Pulmonary artery endothelial cell (primary cell): ENCODE measurements at places on chromosomes 7 and 10. TPM values are rescaled to one million over a fixed set of nuclear protein-coding genes. Genes with fewer than 3 reads are reported as not detected.

The SNCG gene
- total RNA-seq: 43.1 and 45.0 TPM in 2 replicates

The PAX2 gene
- total RNA-seq: not detected in 2 replicates

The HYAL4 gene
- total RNA-seq: 0.20 TPM in 1 of 2 replicates, not detected in the other

DNA sequence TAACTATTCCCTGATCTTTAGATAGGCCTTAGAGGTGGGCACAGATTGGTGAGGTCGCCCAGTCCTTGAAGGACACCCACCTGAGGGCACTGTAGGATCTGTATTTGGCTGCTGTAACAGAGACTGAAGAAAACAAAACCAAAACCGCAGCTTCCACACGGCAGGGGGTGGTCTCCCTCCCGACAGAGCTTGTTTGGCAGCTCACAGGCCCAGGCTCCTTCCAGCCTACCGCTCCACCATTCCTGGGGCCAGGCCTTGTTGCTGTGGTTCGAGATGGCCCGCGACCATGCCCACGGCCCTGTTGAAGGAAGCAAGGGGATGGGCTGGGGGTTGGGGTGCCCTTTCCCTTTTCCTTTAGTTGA lies 30.4 kb downstream of the ZNF783 start:
- DNase-seq: no peak

DNA sequence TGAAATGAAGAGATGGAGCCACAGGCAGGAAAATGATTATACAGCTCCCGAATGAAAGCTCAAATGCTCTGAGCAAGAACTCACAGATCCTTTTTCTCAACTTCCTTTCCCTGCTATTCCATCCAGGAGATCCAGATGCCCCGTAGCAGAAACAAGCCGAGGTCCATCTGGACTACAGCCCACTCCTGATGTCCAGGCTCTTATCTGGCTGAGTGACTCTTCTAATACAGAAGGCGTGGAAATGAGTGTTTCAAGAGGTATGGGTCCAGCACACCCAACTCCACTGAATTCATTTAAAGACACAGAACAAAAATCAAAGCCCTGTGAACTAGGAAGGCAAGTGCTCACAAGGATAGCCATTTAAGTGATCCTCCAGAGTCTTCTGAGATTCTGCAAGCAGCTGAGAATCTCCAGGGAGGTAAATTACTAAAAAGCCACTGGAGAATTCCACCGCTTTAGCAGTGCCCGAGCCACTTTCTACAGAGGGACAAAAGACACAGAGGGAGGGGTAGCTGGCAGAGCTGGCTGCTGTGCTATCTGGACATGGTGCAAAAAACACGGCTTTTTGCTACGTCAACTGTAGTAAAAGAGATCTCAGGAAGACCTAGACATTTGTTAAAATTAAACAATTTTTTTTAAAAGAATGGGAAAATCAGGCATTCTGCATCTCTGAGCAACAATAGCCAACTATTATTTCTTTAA lies 24.5 kb downstream of the FAM171A1 start:
- no peak for DNase-seq

DNA sequence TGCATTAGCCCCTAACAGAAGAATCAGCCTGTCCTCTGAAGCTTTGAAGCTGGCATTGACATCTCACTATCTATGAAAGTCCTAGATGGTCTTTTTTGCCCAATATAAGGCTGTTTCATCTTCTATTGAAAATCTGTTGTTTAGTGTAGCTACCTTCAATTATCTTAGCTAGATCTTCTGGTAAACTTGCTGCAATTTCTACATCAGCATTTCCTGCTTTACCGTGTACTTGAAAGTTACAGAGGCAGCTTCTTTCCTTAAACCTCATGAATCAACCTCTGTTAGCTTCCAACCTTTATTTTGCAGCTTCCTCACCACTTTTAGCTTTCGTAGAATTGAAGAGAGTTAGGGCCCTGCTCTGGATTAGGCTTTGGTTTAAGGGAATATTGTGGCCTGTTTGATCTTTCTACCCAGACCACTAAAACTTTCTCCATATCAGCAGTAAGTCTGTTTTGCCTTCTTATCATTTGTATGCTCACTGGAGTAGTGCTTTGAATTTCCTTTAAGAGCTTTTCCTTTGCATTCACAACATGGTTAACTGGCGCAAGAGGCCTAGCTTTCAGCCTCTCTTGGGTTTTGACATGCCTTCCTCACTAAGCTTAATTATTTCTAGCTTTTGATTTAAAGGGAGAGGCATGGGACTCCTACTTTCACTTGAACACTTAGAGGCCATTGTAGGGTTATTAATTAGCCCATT lies 32.5 kb downstream of the ARID5B start:
- no peak for DNase-seq

DNA sequence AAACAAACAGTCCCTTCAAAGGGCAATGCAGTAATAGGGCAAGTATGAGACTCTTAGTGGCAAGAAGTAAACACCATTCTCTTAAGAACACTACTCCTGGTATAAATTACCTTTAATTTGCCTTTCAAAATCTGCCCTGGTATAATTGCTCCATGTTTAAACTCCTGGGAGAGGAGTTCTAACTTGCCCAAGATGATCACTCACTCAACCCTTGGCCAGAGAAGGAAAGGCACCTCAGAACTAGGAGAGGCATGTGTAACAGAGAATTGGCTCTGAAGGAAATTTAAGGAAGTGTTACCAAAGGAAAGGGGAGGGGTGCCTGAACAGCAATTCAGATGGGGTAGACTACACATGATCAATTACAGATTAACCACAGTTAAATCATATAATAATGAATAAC lies 1173.6 kb upstream of the SORCS1 start:
- DNase-seq: no peak

DNA sequence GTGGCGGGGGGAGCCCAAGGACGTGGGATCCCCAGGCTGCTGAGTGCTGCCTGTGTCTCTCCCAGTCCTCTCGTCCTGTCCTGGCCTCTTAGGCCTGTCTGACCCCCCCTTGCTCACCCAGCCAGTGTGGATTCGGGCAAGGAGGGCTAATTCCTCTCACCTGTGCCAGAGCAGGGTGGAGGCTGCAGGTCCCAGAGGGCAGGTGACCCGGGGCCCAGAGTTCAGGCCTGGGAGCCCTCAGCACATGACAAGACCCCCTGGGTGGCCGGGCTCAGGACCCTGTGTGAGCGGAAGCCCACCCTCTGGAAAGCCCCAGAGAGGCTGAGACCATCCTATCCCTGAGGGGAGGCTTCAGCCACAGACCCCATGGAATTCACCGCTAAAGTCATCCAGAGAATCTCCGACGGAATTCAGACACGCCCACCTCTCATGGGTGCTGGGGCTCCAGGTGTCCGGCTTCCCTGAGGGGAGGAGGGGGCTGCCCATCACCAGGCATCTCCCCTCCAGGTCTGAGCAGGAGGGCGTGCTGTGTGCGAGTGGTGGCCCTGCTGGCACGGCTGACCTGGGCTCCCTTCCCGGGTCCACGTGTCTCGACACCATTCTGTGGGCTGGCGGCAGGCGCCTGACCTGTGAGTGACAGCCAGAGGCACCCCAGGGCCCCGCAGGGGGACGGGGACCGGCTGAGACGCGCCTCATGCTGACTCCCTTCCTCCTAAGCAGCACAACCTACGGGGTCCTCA lies 5.0 kb downstream of the KNDC1 start:
- DNase-seq: no peak

GRCh38 chr10:14836208-14836607 lies 1.6 kb downstream of the CDNF start:
- DNase-seq: no peak

GRCh38 chr7:29019387-29019786 lies 61.3 kb upstream of the TRIL start:
- DNase-seq: no peak

GRCh38 chr7:29953726-29954347 lies 35.8 kb downstream of the SCRN1 start:
- no peak for DNase-seq

DNA sequence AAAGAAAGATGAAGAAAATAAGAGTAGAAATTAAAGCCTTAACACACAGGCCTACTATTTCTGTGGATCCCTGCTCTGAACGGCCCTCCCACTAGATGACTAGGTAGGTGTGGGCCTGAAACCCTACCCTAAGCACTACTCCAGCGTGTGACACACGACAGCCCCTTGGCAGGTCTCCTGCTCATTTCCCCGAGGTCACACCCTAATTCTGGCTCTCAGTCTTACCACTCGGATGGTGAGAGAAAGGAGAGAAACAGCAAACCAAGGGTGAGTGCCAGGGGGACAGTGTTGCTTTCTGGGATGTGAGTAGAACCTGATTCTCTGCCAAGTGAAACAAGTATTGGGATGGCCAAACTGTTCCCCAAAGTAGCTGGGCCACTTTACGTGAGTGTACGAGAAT lies 12.1 kb downstream of the GALNTL5 start:
- DNase-seq: no peak

DNA sequence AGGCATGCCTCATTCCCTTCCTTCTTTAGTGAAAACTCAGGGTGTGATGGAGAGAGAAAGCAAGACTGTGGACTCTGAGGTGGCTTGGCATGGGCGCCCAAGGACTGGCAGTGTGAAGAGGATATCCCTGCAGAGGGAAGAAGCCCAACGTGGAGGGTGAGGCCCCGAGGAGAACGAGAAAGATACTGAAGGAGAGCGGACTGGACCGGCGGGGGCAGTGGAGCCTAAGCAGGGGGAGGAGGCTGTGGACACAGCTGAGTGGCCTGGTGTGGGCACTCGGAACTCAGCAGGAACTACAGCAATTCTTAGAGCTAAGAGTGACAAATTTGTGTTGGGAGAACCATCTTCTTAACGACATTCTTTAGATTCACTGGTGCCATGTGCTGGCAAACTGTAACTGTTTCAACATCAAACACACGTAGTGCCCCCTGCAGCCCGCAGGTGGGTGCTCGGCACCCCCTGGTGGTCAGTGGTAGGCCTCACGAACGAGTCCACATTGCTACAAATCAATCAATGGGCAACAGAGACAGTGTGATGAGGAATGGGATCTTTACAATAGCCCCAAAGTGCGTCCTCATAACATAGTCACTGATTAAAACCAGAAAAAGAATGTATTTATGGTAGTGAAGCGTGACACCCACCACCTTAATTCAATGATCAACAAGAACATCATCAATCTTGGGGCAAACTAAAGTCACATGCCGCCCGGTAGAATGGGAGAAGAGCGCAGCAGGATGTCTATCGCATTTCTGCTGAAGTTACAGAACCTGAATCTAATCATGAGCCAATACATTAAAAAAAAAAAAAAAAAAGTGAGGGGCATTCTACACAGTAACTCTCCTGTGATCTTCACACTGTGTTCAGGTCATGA lies 2.0 kb upstream of the SFTPA1 start:
- no peak for DNase-seq
